Hepatocyte (in vitro differentiated cells): ENCODE measurements at places on chromosomes 3 and 15.

DNA sequence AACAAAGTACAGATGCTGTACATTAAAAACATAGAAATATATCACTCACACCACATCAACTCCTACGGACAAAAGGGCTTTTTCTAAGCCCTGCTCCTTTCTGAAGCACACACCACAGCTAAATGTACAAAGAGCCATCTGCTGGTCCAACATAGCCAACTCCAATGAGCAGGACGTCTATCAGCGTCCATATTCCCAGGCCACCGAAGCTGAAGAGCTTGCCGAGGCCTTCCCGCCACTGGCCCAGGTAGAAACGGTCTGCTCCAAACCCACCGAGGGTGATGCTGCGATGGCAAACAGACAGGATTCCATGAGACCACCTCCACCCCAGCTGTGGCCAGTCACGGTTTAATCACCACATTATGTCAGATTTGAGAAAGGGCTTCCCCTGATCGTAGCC is 9.8 kb downstream of the TM2D3 start:
- peaks cover 3% of the 10 kb centered on the region for H3K4me1 ChIP-seq
- DNase-seq, result no peak
- H3K27ac ChIP-seq, result peak overlapping the region; percentile 8
- H3K27me3 ChIP-seq, result no peaks in the 10 kb centered on the region
- peaks cover 3% of the 10 kb centered on the region for H3K36me3 ChIP-seq

DNA sequence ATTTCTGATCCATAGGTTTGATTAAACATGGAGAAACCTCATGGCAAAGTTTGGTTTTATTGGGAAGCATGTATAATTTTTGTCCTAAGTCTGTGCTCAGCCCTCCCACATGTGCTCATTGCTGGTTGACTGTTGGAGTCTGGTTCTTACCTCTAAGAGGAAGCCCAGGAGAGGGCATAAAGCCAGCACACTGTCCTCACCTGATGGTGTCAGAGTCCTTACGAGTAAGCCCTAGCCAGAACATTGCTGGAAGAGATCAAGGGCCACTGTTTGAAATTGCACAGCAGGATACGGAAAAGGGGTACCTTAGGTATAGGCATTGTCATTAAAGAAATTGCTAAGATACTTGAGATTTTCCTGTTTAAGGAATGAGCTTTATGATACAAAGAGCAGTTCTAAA is 21.3 kb downstream of the MLH1 start:
- no peak overlapping the region for H3K27ac ChIP-seq
- no peaks in the 10 kb centered on the region for H3K36me3 ChIP-seq
- no peaks in the 10 kb centered on the region for H3K4me1 ChIP-seq
- no peak overlapping the region for H3K4me3 ChIP-seq

DNA sequence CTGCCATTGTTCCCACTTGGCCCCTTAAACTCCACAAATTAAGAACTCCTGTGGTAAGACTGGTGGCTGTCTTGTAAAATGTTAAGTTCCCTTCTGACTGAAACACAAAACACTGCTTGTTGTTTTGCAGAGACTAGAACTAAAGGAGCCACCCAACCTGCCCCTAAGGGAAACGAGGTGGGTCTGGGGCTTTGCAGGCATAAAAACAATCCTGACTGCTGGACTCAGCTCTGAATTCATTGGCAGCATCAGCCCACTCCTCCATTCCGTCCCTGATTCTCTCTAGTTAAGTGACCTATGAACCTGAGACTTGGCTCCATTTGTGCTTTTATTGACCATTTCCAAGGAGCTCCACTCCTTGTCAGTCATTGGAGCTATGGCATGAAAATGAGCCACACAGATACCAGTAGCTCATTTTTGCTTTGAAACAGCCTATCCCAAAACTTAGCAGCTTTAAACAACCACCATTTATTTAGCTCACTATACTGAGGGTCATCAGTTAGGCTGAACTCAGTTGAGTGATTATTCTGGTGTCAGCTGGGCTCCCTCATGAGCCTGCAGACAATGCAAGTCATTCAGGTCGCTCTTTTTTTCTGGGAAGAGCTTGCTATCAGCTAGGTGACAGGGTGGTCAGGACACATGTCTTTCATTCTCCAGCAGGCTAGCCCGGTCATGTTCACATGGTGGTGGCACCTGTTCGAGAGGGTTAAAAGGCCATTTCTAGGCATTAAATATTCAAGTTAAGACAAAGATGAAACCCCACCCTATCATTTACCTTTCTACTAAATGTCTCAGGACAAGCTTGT is 175.1 kb upstream of the CTNNB1 start:
- no peaks in the 10 kb centered on the region for H3K27me3 ChIP-seq
- no peak overlapping the region for H3K27ac ChIP-seq
- no peaks in the 10 kb centered on the region for H3K4me1 ChIP-seq
- DNase-seq, result no peak
- no peak overlapping the region for H3K4me3 ChIP-seq

DNA sequence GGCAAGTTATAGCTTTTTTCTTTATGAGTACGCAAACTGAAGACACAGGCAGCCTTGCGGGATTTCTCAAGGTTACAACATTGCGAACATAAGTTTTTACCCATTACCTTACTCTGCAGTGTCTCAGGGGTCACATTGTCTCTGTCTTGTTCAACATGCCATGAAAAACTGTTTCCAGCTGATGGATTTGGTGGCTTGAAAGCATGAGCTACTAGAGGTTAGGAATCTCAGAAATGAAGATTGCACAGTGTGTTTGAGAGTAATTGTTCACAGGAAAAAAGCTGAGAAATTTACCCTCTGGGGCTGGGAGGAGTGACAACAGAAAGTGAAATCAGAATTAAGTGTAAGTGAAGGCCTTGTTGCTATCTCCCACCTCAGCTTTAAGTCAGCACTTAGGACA is 568.6 kb downstream of the TAFA4 start:
- no peak for DNase-seq
- peaks cover 9% of the 10 kb centered on the region for H3K4me1 ChIP-seq
- no peak overlapping the region for H3K27ac ChIP-seq
- no peaks in the 10 kb centered on the region for H3K27me3 ChIP-seq
- no peaks in the 10 kb centered on the region for H3K36me3 ChIP-seq

DNA sequence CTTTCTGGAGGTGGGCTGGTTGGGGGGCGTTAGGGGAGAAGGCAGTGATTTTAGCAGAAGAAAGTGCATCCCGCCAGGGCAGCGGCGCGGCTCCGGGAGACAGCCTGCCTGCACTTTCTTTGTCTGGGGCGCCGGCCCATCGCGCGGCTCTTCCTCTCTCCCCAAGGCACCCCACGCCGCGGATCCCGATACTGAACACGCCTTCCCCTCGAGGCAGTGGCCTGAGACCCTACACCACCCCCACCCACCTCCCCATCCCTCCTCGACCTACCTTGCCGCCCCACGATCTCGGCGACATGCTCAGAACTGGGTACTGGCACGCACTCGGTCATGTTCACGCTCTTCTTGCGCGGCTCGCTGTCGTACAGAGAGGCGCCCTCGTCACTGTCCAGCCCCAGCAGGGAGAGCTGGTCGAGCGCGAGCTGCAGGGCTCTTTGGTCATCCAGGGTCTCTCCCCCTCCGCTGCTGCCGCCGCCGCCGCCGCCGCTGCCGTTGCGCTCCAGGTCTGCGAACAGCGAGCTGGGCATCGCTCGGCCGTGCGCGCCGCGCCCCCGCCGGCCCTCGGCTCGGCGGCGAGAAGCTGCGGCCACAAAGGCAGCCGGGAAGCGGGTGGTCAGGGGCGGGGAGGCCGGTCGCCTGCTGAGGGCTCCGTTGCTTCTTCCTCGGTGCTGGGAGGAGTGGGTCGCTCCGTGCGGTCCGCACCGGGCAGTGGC is 483 bp downstream of the MEX3B start:
- H3K4me1 ChIP-seq, result peaks cover 12% of the 10 kb centered on the region
- peaks cover 33% of the 10 kb centered on the region for H3K27me3 ChIP-seq
- peak; percentile 55 for DNase-seq
- peak overlapping the region; percentile 95 for H3K27ac ChIP-seq
- peak overlapping the region; percentile 80 for H3K4me3 ChIP-seq

GRCh38 chr3:134054231-134054630 is 24.5 kb upstream of the SLCO2A1 start:
- no peak overlapping the region for H3K4me3 ChIP-seq
- no peak for DNase-seq
- no peak overlapping the region for H3K27ac ChIP-seq
- H3K4me1 ChIP-seq, result peaks cover 14% of the 10 kb centered on the region
- H3K36me3 ChIP-seq, result no peaks in the 10 kb centered on the region

- no peaks in the 10 kb centered on the region for H3K27me3 ChIP-seq
- H3K36me3 ChIP-seq, result no peaks in the 10 kb centered on the region
- peaks cover 48% of the 10 kb centered on the region for H3K4me1 ChIP-seq
- peak overlapping the region; percentile 9 for H3K4me3 ChIP-seq
- peak; percentile 65 for DNase-seq
- H3K27ac ChIP-seq, result peak overlapping the region; percentile 88
These were observed 4.2 kb downstream of the SMAD6 start for GRCh38 chr15:66706225-66706732.

- H3K36me3 ChIP-seq, result no peaks in the 10 kb centered on the region
- H3K4me1 ChIP-seq, result peaks cover 22% of the 10 kb centered on the region
- DNase-seq, result peak; percentile 100
- no peaks in the 10 kb centered on the region for H3K27me3 ChIP-seq
- H3K4me3 ChIP-seq, result peak within 1 kb of the TSS; percentile 93
These were observed at the start of gene NR2F2 for GRCh38 chr15:96330450-96331143. Gene NR2F2 (plus strand): TSS chr15:96330700. CDS start chr15:96332106, 1,406 bp downstream.

- H3K27me3 ChIP-seq, result no peaks in the 10 kb centered on the region
- H3K4me3 ChIP-seq, result no peak overlapping the region
- H3K4me1 ChIP-seq, result no peaks in the 10 kb centered on the region
These were observed 21.9 kb upstream of the ATP8B4 start for GRCh38 chr15:50140983-50141382.

- no peaks in the 10 kb centered on the region for H3K36me3 ChIP-seq
- no peak for DNase-seq
- H3K4me1 ChIP-seq, result peaks cover 3% of the 10 kb centered on the region
- H3K27me3 ChIP-seq, result no peaks in the 10 kb centered on the region
- H3K27ac ChIP-seq, result no peak overlapping the region
These were observed 49.9 kb upstream of the BLM start for GRCh38 chr15:90667073-90667754.

- H3K27me3 ChIP-seq, result no peaks in the 10 kb centered on the region
- no peak for DNase-seq
- H3K36me3 ChIP-seq, result no peaks in the 10 kb centered on the region
- H3K27ac ChIP-seq, result no peak overlapping the region
These were observed 347.7 kb upstream of the ARPP21 start for GRCh38 chr3:35291471-35292236.

GRCh38 chr3:188274249-188274915 is 120.4 kb downstream of the LPP start:
- no peaks in the 10 kb centered on the region for H3K36me3 ChIP-seq
- H3K27me3 ChIP-seq, result no peaks in the 10 kb centered on the region

DNA sequence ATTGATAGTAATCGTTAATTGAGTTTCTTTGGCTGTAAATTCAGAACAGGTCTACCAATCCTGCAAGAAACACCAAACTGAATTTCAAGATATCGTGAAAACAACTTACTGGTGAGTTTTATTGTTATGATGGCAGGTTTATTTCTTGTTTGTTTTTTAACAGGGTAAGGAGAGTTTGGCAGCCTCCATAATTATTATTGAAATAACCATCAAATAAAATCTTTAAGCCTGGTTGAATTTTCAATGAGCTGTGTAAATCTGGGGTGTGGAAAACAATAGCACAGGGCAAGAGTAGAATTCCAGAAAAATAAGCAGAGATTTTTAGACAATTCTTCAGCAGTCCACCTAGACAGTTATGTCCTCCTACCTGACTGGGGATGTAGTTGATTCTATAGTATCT is 196.5 kb downstream of the MECOM start:
- no peaks in the 10 kb centered on the region for H3K27me3 ChIP-seq
- no peaks in the 10 kb centered on the region for H3K36me3 ChIP-seq
- no peaks in the 10 kb centered on the region for H3K4me1 ChIP-seq
- DNase-seq, result no peak

- no peak overlapping the region for H3K4me3 ChIP-seq
- H3K36me3 ChIP-seq, result no peaks in the 10 kb centered on the region
- peak; percentile 13 for DNase-seq
These were observed 4.4 kb upstream of the DLG1 start for GRCh38 chr3:197302696-197303341.

DNA sequence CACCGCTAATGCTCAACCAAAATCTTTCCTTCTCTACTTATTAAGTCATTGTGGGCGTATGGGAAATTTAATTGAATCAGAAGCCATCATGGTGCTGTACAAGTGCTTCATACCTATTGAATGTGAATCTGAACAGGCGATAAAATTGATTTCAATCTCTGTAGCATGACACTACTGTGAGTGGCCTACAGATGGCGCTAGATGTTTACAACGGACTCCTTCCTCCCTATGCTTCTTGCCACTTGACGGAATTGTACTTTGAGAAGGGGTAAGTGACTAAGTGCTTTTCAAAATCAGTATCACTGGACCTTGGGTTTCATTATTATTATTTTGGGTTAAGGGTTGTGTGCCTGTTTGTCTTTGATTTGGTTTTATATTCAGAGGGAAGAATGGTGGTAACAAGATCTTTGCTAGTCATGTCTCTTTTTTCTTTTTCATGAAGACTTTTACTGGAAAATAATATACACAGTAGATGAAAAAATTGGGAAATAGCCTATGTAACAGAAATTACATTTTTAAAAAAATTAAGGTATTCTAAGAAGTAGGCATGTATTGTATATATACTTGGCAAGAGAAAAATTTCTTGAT is 35.4 kb downstream of the ACP3 start:
- H3K4me1 ChIP-seq, result no peaks in the 10 kb centered on the region
- no peak overlapping the region for H3K27ac ChIP-seq
- no peak overlapping the region for H3K4me3 ChIP-seq
- no peaks in the 10 kb centered on the region for H3K27me3 ChIP-seq
- DNase-seq, result peak; percentile 77
- no peaks in the 10 kb centered on the region for H3K36me3 ChIP-seq

DNA sequence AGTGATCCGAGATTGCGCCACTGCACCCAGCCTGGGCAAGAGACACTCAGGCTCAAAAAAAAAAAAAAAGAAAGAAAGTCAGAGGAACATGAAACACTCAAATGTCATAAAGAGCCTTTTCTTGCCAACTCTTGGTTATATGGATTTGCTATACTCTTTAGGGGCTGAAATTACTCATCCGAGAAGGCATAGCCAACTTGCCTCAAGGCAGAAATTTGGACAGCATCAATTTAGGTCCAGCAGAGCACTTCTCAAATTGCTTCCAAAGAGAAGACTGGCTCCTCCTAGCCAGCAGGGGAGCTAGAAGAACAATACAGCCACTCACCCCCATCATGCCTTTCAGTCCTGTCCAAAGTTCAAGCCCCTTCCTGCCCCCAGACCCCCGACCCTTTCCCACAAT is 43.8 kb downstream of the OSBPL10 start:
- DNase-seq, result no peak
- peak overlapping the region; percentile 5 for H3K27ac ChIP-seq
- no peaks in the 10 kb centered on the region for H3K36me3 ChIP-seq
- no peaks in the 10 kb centered on the region for H3K27me3 ChIP-seq

GRCh38 chr3:197880491-197881269 is 69.3 kb upstream of the RPL35A start:
- no peak overlapping the region for H3K4me3 ChIP-seq
- H3K4me1 ChIP-seq, result no peaks in the 10 kb centered on the region
- DNase-seq, result no peak
- no peaks in the 10 kb centered on the region for H3K36me3 ChIP-seq

- DNase-seq, result no peak
- H3K36me3 ChIP-seq, result no peaks in the 10 kb centered on the region
- H3K27me3 ChIP-seq, result no peaks in the 10 kb centered on the region
These were observed 64.9 kb downstream of the ABHD5 start for GRCh38 chr3:43755516-43756200.

- H3K4me3 ChIP-seq, result no peak overlapping the region
- H3K4me1 ChIP-seq, result peaks cover 4% of the 10 kb centered on the region
- no peak overlapping the region for H3K27ac ChIP-seq
- H3K27me3 ChIP-seq, result no peaks in the 10 kb centered on the region
These were observed 254.2 kb downstream of the NSUN3 start for GRCh38 chr3:94317017-94317416.
